ENCODE measurements at places on chromosomes 4 and X.

DNA sequence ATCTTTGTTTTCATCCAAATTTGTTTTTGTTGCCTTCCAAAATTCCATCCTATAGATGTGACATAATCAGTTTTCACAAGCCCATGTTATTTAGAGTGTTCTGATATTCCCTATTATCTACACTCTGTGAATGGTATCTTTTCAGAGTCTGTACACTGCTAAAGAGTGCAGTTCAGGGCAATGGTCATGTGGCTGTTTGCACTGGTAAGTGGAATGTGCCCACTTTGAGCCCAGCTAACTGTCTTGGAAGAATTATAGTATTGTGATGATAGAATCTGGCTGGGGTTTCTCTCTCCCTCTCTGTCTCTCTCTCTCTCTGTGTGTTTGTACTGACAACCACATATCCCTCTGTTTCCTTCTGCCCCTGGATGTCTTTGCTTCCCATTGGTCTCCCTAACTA is 37.4 kb upstream of the BEX4 start:
- no peak for DNase-seq

GRCh38 chrX:134911348-134911747 is 79.4 kb upstream of the SMIM10 start:
- DNase-seq = no peak

GRCh38 chr4:86497131-86497530 is 97.0 kb upstream of the PTPN13 start:
- DNase-seq = no peak

DNA sequence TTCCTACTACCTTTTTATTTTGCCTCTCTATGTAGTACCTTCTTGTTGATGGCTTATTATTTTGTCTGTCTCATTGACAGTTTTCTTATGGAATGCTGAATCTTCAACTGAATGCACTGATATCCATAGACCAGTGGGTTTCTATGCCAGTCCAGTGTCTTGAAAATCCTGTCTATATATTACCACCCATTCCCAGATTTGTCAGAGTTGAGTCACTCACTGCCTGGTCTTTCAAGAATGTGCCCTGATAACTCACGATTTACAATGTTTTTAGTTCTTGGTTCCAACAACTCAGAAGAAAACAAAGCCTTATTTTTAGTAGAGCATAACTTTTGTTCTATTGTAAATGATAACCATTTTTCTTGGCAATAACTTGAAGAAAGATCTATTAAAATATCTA is 606.0 kb upstream of the PITX2 start:
- no peak for DNase-seq

DNA sequence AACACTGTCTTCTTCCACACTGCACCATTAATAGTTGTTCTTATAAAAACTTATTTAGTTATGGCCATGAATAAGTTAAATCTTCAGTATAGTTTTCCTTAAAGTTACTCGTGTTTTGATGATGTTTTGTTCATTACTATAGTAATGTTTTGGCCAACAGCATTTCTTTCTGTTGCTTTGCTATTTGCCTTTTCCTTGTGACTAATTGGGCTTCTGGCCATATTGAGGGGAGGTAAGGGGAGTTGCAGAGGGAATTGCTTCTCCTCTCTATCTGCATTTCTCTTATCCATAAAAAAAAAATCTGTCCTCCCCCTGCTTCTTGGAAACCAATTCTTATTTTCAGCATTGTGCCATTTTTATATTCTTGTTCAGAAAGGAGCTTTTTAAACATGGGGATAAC is 42.7 kb upstream of the ZCCHC12 start:
- no peak for DNase-seq

- DNase-seq = no peak
Observed at GRCh38 chr4:4862665-4863482, 3.4 kb downstream of the MSX1 start.

- no peak for DNase-seq
Observed at GRCh38 chrX:88903989-88904718, 157.1 kb downstream of the CPXCR1 start.

DNA sequence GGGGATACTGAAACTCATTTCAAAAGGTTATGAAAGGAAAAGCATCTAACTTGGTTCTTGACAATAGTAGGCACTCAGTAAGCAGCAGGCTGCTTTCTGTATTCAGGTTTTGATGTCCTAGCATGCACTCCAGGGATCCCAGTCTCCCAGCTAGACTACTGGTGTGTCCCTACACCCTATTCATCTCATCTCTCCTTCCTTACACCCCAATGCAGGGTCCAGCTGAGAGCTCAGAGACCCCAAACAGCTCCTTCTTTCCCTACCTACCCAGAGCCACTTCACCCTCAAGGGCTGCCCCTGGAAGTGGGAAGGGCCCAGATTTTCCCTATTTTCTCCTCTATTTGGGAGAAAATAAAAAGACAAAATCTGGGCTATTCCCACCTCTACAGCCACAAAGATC is 1.6 kb upstream of the EFNB1 start:
- no peak for DNase-seq

GRCh38 chr4:119005928-119006460 is 117.3 kb downstream of the SYNPO2 start:
- DNase-seq = no peak

- no peak for DNase-seq
Observed at GRCh38 chr4:161704653-161705052, 459.1 kb downstream of the FSTL5 start.

DNA sequence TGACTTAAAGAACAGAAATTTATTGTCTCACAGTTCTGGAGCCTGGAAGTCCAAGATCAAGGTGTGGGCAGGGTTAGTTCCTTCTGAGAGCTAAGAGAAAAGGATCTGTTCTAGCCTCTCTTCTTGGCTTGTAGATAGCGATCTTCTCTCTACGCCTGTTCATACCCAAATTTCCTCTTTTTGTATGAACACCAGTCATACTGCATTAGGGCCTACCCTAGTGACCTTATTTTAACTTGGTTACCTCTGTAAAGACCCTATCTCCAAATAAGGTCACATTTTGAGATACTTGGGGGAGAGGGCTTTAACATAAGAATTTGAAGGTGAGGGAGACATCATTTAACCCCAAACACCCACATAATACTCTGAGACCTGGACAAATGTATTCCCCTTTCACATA is 55.6 kb upstream of the SPP1 start:
- no peak for DNase-seq

DNA sequence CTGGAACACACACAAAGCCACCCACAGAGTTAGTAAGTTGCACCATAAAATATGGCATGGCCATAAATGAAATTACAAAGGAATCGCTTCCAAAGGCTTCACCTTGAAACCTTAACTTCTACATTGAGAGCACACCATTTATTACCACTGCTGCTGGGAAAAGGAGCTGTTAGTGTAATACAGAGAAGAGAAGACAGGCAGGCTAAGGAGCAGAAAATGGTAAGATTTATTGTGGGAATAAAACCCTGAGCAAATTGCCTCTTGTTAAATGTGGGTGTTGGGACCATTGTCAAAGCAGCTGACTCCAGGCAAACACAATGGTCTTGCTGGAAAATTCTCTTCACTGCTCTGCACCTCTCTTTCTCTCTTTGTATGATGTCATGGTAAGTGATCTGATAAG is 79.2 kb upstream of the NHS start:
- no peak for DNase-seq

DNA sequence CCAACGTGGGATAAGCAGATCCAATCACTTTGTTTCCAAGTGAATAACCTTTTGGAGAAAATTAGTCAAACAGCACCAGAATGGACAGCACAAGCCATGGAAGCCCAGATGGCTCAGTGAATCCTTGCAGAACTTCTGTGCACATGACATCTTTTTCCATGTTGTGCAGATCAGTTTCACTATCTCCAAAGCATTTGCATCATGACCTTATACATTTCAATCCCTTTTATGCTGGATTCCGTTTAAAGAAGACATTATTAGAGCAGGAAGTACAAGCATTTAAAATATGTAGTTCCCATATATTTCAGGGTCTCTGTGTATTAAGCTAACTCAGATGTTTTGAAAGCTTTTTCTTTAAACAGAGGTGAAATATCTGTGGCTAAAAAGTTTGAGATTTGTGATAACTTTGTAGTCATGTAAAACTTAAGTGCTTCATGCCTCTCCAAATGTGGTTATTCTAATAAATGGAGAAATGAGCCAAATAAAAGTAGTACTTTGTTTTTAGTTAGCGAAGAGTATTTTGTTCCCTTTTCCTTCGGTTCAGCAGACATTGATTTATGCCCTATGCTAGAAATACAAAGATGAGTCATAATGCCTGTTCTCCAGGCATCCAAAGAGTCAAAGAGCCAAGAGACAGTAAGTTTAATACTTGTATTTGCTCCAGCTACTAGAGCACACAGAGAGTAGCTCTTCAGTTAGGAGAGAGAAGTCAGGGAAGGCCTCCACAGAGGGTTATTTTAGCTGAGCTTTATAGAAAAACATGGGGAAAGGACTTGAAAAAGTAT is 39.0 kb downstream of the PLAC8 start:
- no peak for DNase-seq

DNA sequence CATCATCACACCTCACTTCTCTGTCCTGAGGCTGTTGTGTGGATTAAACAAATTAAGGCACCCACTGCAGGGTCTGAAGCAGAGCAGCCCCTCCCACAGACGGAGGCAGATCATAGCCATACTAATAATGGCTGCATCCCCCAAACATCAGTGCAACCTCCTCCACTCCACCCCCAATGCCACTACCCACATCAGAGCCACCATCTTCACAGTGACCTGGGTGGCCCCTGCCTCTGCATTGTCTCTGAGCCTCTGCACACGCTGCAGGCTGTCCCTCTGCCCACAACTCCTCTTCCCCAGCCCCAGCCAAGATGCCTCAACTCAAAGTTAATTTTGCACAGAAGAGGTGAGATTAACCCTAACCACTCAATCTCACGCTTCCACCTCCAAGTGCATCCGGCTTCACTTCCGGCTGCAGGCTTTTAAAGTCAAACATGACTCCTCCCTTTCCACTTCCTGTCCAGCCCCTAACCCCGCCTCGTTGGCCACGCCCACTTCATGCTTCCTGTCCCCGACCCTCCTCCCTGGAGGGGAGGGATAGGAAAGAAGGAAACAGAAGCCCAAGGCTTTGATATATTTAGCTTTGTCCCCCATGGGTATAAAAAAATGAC is 22.7 kb downstream of the JAKMIP1 start:
- no peak for DNase-seq

GRCh38 chr4:84639145-84639544 is 56.2 kb downstream of the CDS1 start:
- DNase-seq = no peak

DNA sequence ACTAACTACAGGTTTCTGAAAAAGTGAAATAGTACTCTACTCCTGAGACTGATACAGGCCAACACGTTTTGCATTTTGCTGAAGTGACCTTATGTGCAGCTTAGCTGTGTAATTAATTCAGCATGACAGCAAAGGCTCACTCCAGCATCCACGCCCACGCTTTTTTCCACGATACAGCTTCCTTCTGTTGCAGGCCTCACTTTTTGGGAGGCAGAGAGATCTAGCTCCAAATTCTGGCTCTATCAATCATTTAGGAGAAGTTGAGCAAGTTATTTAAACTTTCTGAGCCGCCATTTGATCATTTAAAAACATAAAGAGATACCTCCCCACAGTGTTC is 160.3 kb downstream of the AFAP1 start:
- no peak for DNase-seq

GRCh38 chrX:72634331-72634730 is 61.7 kb upstream of the HDAC8 start:
- no peak for DNase-seq
